ENCODE measurements at places on chromosomes 16 and 17. TPM values are rescaled to one million over a fixed set of nuclear protein-coding genes. Genes with fewer than 3 reads are reported as not detected.

- no peak for DNase-seq
These were observed 609.4 kb upstream of the CDH5 start for GRCh38 chr16:65757064-65757463.

The PRSS22 gene
- 0.78 TPM for total RNA-seq

GRCh38 chr16:85248342-85248741 lies 136.1 kb upstream of the CIBAR2 start:
- no peak for DNase-seq

The CCDC154 gene
- total RNA-seq, result 0.55 TPM

GRCh38 chr17:30570596-30571265 lies 93.5 kb downstream of the GOSR1 start:
- no peak for DNase-seq

- DNase-seq, result no peak
These were observed 13.6 kb downstream of the GNA13 start for GRCh38 chr17:65042946-65043345.

GRCh38 chr16:86786994-86787393 lies 208.6 kb downstream of the FOXL1 start:
- no peak for DNase-seq

All from left colon (tissue), 2 donors.